Fibroblast of pulmonary artery (primary cell): ENCODE measurements at places on chromosomes 7 and 10.

- no peak for DNase-seq
Observed at GRCh38 chr10:90846746-90847145, 11.1 kb downstream of the HTR7 start.

DNA sequence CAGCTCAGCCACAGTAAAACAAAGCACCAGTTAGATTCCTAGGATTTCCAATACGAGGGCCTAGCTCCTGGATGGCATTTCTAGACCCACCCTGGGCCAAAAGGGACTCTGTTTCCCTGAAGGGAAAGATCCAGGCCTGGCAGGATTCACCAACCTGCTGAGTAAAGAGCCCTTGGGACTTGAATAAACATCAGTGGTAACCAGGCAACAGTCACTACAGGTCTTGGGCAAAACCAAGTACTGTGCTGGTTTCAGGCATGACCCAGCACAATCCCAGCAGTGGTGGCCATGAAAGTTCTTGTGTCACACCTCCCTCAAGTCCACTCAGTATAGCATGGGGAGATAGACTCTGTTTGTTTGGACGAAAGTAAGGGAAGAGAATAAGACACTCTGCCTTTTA lies 31.0 kb upstream of the STARD3NL start:
- no peak for DNase-seq

- no peak for DNase-seq
Observed at GRCh38 chr10:67935223-67935622, 50.8 kb downstream of the SIRT1 start.

- peak; percentile 100 for DNase-seq
Observed at GRCh38 chr10:71860243-71861029, 9.4 kb upstream of the PSAP start.
